Stimulated activated CD4-positive, alpha-beta T cell treated with anti-CD3 and anti-CD28 coated beads, Interleukin-1b, Interleukin-23, amount 100 ng/mL, for 1 hour (primary cell): ENCODE measurements at places on chromosomes 4 and X.

DNA sequence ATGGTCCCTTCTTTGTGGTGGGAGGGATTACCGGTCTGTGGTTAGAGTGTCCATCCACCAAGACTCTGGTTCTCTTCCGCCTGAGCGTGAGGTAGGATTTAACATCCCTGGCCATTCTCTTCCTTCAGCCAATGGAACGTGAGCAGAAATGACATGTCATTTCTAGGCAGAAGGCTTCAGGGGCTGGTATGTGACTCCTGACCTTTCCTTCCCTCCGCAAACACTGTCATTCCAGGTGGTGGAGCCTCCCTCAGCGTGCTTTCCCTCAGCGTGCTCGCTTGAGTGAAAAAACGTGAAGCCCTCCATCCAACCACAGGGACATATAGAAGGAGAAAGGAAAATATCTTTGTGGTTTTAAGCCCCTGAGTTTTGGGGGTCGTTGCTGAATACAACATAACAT, 34.0 kb upstream of the SLC10A4 start:
- no peak for DNase-seq

DNA sequence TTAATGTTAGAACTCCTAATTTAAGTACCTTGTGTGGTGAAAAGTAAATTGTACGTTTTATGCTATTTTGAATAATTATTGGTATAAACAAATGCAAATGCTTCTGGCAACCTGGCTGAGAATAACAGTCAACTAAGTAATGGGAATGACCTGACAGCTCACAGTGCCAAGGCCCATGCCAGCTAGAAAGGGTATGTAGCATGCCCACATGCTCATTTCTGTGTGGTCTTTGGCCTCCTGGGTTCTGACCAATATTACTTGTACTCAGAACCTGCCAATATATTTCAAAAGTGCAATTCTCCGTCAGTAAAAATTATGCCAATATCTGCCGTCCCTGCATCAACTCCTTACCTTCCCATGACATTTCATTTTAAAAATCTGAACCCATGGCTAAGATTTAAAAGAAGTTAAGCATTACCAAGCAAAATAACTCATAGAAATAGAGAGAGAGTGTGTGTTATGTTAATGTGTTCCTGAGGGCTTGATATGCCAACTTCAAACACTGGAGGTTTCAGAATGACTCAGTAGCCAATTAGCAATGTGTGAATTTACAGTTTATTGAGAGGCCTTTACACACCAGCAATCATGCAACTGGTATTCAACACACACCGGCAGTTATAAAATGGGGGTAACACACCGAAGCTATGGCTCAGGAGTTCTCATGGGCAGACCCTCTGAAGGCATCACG, 820.8 kb downstream of the FSTL5 start:
- DNase-seq, result no peak

- no peak for DNase-seq
These were observed 115.9 kb upstream of the PDLIM3 start for GRCh38 chr4:185651137-185651677.

GRCh38 chr4:3291969-3292570, 751 bp upstream of the RGS12 start:
- no peak for DNase-seq

- DNase-seq, result no peak
These were observed 101.4 kb upstream of the FAT1 start for GRCh38 chr4:186825069-186825468.

DNA sequence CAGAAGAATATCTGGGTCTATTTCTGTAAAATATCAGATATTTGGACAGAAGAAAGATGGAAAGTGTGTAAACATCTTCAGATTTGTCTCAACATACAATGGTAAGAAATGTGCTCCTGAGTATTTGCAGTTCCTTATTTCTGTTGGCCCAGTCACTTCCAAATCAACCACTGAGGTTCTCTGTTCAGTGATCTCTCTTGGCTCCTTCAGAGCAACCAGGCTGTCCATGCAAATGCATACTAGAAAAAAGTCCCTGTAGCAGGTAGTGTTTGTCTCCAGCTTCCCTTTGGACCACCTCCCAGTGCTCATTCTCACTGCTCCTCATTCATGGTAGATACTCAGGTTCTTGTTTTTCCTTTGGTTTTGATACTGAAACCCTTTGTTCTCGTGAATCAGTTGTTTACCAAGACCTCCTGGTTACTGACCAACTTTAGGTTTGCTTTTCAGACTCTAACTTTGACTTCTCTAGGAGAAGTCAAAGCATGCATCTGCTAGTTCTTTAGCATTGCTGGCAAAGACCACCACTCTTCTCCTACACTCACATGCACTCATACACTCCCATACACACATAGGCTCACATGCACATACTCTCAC, 28.8 kb downstream of the ASIC5 start:
- DNase-seq, result no peak

GRCh38 chrX:154013614-154014360, 5.9 kb downstream of the IRAK1 start:
- DNase-seq, result no peak

- no peak for DNase-seq
These were observed 144.6 kb upstream of the KIT start for GRCh38 chr4:54513204-54513603.

DNA sequence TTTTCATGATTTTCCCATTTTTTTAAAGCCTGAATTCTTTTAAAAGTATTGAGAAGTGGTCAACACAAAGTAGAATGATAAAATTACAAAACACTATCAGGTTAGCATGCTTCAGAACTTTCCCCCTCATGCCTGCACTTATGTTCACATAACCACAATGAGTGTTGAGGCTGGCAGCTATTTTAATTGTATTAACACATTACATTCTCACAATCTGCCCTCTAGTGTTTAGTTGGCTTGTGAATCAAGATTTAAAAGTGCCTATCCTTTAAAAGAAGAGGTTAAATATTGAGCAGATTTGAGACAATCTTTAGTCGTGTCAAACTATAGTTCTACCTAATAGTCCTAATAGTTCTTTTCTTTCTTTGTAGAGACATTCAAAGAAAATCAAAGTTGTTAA, 93.6 kb upstream of the NAP1L5 start:
- no peak for DNase-seq

DNA sequence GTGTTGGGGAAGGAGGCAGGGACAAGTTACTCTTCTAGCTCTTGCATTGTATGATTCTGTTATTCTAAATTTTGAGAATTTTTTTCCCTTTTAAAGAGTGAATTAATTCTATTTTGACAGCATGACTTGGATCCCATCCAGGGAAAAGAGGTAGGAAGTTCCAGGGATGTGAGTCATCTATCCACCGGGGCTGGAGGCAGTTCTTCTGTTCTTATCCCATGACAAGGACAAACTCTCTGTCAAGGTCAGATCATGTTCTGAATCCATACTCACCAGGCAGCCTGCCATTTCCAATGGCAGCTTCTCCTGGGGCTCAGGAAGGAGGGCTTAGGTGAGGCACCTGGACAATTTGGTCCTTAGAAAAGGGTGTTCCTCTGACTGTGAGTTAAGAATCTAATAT, 132.0 kb upstream of the MED14 start:
- no peak for DNase-seq

GRCh38 chr4:41874398-41874797, 60.8 kb upstream of the TMEM33 start:
- DNase-seq, result no peak

GRCh38 chr4:15868111-15868510, 70.4 kb downstream of the FGFBP1 start:
- no peak for DNase-seq

- DNase-seq, result no peak
These were observed 638.1 kb upstream of the BOD1L1 start for GRCh38 chr4:14265651-14266050.

DNA sequence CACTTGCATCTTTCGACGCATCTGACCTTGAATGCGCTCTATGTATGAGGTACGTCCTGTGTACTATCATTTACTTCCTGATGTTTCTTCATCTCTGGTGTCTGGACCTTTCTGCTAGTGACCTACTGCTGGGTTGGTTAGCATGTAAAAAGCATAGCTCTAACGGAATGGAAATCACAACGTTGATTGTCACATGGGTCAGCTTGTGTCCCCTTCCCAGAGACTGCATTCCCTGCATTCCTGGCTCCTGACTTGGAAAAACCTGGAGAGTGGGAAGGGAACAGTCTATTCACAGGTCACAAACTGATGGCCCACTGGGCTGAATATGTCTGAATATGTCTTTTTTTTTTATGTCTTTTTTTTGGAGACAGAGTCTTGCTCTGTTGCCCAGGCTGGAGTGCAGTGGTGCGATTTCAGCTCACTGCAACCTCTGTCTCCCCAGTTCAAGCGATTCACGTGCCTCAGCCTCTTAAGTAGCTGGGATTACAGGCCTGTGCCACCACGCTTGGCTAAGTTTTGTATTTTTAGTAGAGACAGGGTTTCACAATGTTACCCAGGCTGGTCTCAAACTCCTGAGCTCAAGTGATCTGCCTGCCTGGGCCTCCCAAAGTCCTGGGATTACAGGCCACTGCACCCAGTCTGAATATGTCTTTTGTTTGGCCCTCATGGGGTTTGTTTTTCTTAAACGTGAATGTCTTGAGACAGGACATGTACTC, 16.3 kb downstream of the LONRF3 start:
- DNase-seq, result no peak

GRCh38 chr4:164876700-164877324, at the start of gene APELA:
Gene APELA, plus strand, starts transcription at chr4:164877178. Its CDS starts 154 bp downstream, at chr4:164877332.
- DNase-seq, result no peak

GRCh38 chr4:144845411-144845810, 199.5 kb downstream of the HHIP start:
- DNase-seq, result no peak

DNA sequence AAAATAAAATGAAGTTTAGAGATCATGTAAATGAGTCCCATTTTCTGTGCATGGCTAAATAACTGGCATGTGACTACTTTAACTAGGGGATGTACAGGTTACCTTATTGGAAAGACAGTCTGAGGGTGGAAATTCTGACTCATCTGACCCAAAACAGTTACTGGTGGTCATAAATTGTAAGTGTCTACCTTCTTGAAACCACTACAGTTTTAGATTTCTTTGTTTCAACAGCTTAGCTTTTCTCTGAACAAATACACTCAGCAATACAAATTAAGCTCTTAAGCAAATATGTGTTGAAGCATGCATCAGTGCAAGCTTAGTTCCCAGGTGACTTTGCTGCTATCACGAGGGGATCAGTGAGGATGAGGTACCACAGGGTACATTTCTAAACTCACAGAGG, 60.7 kb upstream of the PGM2 start:
- no peak for DNase-seq

- no peak for DNase-seq
These were observed 10.3 kb downstream of the CPZ start for GRCh38 chr4:8602686-8603430.

- DNase-seq, result no peak
These were observed 16.2 kb upstream of the FHL1 start for GRCh38 chrX:136130931-136131833.

DNA sequence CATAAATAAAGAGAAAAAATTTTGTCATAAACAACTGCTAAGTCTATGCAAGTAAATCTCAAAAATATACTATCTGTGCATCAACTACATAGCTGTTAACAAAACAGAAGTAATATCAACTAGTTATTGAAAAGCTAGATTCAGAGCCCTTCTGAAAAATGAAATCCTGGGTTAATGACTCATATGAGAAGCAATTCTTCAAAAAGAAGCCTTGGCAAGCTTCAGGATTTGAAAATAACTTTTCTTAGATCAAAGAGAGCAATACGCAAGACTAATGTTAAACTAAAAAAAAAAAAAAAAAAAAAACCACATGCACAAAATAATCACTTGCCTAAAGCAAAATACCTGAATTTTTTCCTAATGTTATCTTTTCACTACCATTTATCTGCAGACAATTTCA, 566.1 kb upstream of the BOD1L1 start:
- DNase-seq, result no peak

- DNase-seq, result no peak
These were observed 133.6 kb upstream of the RASGEF1B start for GRCh38 chr4:81605271-81605670.

- no peak for DNase-seq
These were observed 36.0 kb upstream of the ARSJ start for GRCh38 chr4:114015444-114015899.

- DNase-seq, result no peak
These were observed 15.4 kb upstream of the JADE1 start for GRCh38 chr4:128793859-128794672.

GRCh38 chr4:83370640-83370906, 35.9 kb upstream of the HPSE start:
- DNase-seq, result no peak

- DNase-seq, result no peak
These were observed 27.5 kb downstream of the SULT1E1 start for GRCh38 chr4:69832326-69833030.

DNA sequence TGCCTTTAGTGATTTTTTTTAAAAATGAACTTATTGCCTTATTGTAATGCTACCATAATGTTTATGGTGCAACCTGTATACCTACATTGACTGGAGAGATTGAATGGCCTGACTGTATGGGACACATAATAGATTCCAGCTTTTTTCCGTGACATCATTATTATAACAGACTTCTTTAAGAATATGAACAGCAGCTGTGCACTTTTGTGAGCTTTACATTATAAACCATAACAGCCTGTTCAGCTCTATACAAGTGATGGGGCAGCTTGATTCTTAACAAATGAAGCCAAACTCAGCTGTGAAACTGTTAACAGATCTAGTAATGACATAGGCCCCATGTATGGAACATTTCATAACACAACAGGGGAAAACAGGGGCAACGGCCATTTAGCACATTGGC, 187.0 kb downstream of the BMPR1B start:
- DNase-seq, result no peak

- DNase-seq, result no peak
These were observed 9.8 kb downstream of the DGKQ start for GRCh38 chr4:963276-964225.

- no peak for DNase-seq
These were observed 165.0 kb downstream of the FHIP1A start for GRCh38 chr4:151573945-151574344.

DNA sequence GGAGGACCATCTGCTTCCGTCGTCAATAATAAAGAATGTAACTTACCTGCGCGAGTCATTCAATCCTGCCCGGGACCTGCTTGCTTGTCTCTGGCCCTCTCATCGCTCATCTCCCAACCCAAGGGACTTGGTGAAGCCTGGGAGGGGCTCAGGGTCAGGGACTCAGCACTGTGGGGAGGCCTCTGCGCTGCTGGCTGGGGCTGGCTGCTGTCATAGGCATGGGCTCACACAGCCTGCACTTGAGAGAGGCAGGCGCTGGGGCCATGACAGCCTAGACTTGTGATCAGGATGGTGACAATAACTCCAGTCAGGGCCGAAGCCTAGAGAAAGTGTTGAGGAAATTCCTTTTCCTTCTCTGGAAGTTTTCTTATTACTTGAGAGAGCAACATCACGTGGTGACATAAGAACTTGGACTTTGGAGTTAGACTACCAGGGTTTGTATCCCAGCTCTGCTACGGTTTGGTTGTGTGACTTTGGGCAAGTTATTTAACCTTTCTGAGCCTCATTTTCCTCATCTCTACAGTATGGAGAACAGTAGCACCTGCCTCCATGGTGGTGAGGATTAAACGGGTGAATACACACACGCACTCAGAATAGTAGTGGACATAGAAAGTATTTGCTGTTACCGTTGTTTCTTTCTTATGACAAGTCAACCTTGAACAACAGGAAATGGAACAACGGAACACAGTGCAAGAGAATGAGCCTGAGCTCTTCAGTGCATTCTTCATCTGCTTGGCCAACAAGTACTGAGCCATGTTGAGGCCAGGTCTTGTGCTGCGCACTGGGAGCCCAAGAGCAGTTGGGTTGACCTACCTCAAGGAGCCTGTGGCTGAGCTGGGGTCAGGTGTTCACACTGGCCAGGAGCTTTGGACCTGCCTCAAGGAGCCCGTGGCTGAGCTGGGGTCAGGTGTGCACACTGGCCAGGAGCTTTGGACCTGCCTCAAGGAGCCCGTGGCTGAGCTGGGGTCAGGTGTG, 60.5 kb downstream of the TBC1D14 start:
- DNase-seq, result no peak

- DNase-seq, result no peak
These were observed 2.1 kb upstream of the SH2D1A start for GRCh38 chrX:124344246-124344645.
